ENCODE measurements at places on chromosomes 3 and 15. TPM values are rescaled to one million over a fixed set of nuclear protein-coding genes. Genes with fewer than 3 reads are reported as not detected.

- DNase-seq: no peak
Measured at GRCh38 chr15:58381697-58382096, 50.1 kb upstream of the LIPC start.

DNA sequence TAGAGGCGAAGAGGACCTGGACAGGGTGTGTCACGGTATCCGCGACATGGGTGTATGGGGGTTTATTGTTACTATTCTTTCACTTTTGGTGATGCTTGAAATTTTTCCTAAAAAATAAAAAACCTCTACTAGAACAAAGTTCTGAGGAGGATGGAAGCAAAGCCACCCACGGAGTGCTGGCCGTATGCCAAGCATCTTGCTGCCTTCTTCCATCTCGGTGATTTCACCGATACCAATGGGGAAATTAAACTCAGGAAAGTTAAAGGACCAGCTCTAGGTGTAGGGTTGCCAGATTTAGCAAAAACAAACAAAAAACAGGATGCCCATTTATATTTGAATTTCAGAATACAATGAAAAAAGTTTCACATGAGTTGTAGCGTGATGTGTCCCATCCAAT, 33.9 kb downstream of the SMAD6 start:
- DNase-seq: no peak

DNA sequence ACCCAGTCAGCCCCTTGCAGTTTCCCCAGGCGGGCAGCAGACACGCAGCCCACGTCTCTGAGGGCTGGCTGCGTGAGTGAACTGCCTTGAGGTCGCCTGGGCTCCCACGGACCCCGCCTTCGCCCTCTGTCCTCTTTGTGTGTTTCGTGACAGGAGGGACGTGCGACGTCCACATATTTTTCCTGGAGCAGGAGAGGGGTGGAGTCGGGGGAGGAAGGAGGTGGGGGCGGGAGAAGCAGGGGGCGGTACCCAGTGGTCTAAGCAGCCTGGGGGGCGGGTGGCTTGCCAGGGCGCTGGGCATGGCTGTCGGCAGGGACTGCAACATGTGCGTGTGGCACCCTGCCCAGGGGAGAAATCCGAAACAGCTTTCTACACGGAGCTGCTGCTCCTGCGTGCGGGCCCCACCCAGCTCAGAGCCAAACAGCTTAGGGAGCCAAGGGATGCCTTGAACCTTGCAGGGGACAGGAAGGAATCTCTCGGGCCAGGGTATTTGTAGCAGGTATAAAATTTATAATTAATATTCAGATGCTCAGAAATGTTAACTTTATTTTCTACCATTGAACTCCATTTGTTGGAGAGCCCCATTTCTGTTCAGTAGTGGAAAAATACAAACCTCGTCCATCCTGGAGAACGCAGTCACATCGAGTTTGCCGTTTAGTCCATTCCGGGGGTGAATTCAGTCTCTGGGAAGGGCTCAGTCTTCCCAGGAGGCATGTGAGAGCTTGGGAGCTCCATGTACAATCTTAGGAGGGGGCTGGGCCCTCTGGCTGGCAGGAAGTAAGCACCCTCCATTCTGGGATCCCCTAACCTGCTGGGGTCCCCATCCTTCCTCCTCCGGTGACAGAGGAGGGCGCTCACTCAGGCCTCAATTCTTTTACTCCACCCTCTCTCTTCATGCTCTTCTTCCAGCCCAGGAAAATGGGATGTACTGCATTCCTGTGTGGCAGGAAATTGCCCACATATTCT, 79.1 kb upstream of the MEF2A start:
- no peak for DNase-seq

GRCh38 chr3:155737844-155738460, 6.9 kb downstream of the PLCH1 start:
- no peak for DNase-seq

The FMN1 gene
- total RNA-seq: not detected

DNA sequence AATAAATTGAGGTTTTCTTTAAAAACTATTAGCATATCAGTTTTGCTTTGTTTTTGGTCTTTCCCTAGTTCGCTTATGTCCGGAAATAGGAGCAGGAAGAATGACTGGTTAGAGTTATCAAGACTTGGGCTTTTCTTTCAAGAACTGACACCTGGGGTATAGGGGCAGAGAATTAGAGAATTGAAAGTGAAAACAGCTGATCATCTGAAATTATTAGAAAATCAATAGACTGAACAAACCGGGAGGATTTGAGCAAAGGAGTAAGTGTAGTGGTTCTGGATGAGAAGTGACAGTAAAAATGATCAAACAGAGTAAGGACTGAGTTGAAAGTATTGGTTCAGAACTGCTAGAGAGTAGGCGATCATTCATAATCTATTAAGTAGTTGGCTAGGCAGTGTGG, 6.0 kb downstream of the MINDY2 start:
- no peak for DNase-seq

Data from activated T-helper 1 cell treated with anti-CD3 and anti-CD28 coated beads, Interleukin-12 subunit alpha, Interleukin-12 subunit beta, Interleukin-2, Interleukin-4 antibody, amounts not matched to agents 30 ng/mL and 10 ng/mL and 1 ng/mL, durations not matched to agents 14 hours and 24 hours and 36 hours (primary cell).